ENCODE measurements at places on chromosomes 16 and 17.

GRCh38 chr17:44924107-44924544 is 8.8 kb upstream of the GFAP start:
- DNase-seq: no peak

- DNase-seq: no peak
Observed at GRCh38 chr16:20803561-20804214, 2.6 kb downstream of the ERI2 start.

GRCh38 chr16:53849994-53850393 is 146.0 kb downstream of the FTO start:
- DNase-seq: no peak

DNA sequence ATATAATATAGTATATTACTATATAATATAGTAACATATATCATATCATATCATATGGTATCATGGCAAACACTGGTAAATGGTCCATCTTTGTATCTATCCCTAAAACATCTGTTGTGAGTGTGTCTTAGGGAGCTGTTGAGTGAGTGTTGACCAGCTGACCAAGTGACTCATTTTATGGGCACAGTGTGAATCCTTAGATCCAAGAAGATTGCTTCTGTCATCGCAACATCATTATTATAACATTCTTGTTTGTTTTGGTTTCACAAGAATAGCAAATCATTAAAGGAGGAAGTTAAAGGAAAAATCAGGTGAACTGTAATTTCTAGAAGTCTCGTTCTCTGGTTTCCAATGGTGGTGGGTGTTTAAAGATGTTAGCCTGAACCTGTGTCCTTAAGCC is 11.7 kb upstream of the MAF start:
- DNase-seq: no peak

GRCh38 chr16:70553645-70554044 is 30.0 kb downstream of the SF3B3 start:
- DNase-seq: no peak

DNA sequence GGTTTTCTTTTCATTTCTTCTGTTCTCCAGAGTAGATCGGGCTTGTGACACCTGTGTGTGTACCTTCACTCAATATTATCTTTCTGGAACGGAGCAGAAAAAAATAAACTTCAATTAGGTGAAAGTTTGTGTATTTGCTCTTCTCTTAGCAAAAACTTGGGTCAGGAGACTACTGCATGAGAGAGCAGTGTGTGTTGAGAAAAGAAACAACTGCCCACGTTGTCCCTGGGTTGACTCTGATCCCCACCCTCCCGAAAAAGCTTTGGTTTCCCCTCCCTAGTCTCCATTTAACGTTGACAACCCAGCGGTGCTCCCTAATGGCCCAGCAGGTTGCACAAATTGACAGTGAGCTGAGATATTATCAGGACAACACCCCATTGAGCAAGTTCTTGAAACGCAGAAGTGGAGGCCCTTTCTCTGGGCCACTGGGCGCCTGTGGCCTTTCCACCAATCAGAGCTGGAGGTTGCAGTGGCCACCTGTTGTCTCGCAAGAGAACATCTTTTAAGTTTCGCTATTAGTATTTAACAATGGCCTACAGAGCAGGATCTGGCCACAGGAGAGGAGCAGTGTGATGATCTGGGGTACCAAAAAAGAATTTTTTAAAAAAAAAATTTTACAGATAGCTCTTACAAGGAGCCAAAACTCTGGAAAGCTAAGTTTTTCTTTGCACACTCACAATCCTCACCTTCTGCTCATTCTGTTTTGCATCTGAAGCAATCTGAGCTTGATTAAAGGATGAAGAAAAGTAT is 1.5 kb upstream of the TOX3 start:
- DNase-seq: no peak

DNA sequence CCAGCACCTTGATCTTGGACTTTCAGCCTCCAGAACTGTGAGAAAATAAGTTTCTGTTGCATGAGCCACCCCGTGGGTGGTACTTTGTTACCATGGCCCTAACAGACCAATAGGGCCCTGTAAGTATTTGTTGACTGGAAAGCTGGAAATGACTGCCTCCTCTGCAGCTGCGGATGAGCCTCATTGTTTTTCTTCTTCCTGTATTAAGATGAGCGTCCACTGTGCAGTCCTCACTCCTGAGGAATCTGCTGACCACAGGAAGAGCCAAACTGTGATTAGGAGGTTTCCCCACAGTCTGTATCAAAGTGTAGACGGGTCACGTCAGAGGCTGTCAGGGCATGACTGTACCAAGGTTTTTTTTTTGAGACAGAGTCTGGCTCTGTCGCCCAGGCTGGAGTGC is 12.2 kb upstream of the AKTIP start:
- DNase-seq: no peak

- no peak for DNase-seq
Observed at GRCh38 chr17:80702315-80703141, 157.9 kb downstream of the RPTOR start.

DNA sequence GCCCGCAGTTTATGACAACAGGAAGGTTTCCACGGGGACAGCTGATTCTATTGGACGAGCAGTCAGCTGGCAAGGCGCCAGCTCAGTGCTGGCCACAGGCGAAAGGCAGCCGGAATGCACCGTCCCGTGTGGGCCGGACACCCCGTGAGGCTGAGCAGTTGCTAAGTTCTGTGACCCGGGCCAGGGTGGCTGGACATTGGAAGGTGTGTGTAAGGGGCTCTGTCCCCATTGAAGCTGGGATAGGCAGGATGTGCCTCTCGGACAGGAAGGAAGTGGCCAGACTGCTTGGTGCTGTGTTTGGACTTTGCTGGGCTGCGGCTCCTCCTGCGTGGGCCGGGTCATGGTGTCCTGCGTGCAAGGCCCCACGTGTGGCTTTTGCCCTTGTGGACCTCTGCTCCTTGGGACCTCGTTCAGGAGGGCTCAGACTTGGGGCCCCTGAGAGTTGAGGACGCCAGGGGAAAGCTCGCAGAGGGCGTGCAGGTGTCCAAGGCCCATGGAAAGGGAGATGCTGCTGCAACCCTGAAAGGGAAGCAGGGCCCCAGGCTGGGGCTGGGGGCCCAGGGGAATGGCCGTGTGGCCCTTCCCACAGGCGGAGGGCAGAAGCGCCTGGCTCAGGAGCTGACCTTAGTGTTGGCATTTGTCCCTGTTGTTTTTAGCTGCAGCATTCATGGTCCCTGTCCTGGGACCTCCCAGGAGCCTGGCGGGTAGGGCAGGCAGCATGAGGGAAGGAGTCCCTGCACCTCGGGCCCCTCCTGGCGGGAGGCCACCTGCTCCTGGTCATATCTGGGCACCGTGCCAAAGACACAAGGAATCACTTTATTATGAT is 10.0 kb downstream of the BAIAP2 start:
- DNase-seq: no peak

DNA sequence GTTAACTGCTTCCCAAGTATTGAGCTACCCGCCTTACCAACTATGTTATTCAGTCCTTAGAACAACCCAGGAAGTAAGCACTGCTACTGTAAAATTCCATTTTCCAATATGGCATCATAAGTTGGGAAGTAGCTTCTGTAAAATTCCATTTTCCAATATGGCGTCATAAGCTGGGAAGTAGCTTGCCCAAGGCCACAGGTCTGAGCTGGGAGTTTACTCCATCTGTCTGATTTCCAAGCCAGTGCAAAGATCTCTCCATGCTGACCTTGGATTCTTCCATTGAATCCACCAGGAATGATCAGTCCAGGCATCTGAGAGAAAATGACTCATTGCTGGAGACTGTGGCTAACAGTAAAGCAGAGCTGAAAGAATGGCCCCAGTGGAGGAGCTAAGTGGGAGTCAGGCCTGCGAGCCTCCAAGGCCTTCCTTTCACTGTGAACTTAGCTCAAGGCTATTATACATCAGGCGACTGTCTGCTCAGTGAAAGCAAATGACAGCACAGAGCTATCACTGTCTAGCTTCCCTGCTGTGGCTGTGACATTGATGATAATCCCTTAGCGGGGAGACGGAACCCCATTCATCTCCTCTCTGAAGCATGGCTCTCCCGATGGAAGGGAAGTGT is 430.4 kb downstream of the HAPSTR1 start:
- DNase-seq: no peak

GRCh38 chr17:49063652-49064051 is 66.5 kb downstream of the IGF2BP1 start:
- DNase-seq: no peak

DNA sequence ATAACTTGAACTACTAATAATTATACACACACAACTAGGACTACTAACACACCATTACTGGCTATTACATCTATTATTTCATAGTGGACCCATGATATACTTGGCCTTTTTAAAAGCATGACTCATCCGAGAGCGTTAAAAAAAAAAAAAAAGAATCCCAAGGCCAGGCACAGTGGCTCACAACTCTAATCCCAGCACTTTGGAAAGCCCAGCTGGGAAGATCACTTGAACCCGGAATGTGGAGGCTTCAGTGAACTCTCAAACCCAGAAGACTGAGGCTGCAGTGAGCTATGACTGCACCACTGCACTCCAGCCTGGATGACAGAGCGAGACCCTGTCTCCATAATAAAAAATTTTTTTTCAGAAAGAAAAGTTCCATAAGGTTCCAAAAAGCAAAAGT is 3.1 kb downstream of the GLG1 start:
- DNase-seq: no peak

DNA sequence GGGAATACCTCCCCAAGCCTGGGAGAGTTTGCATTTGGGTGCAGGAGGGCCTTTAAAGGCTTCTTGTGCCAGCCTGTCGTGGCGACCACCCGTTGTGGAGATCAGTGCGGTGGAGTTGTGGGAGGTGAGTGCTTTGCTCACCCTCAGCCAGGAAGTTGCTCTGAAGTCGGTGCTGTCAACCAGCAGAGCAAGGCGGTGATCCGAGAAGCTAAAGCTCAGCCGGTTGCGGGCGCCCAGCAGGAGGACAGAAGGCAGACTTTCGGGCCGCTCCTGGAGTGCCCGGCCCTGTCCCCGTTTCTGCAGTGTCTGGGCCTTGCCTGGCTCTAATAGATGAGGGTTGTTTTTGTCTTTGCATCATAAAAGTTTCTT is 1.4 kb downstream of the UBE2I start:
- DNase-seq: no peak
